Right cardiac atrium (tissue), 5 donors: ENCODE measurements at places on chromosomes 5 and 9. TPM values are rescaled to one million over a fixed set of nuclear protein-coding genes. Genes with fewer than 3 reads are reported as not detected.

DNA sequence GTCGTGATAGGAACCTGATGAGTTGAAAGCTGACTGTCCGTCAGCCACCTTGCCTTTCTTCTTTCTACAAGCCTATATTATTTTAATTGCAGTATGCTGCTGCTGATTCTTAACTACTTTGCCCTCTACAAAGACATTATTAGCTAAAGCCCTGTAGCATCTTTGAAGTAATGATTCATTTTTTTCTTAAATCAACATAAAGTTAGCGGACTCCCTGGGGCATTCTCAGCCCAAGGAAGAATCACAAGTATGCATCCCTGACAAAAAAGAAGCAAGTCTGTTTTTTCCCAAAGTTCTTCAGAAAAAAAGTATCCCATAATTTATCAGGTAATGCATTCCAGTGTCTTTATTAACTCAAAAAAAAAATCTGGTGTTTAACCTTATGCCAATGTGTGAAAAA is 69.5 kb upstream of the TAS2R1 start:
- no peak for DNase-seq

WDR41 gene
- total RNA-seq: 33.9 TPM

FCN2 gene
- not detected for total RNA-seq

DNA sequence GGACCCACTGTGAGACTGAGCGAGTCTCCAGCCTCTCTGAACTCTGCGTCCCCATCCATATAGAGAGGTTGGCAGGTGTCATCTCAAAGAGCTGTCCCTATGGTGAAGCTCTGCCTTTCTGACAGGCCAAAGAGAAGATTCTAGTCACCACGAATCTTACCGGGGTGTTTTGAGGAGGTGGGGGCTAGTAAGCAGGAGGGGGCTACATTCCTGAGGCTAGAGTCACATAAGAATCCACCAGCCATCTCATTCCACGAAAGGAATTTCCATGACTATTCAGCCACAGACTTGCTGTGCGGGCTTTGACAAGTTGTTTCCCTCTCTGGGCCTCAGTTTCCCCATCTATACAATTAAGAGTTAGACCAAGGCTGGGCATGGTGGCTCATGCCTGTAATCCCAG is 16.3 kb downstream of the PDGFRB start:
- DNase-seq: no peak

ANKRD20A1 gene
- total RNA-seq: 16.5 TPM

IFNA5 gene
- not detected for total RNA-seq

SLC36A2 gene
- not detected for total RNA-seq
